Mesendoderm (in vitro differentiated cells): ENCODE measurements at places on chromosomes 7 and 10.
A peak's percentile ranks its signal among the peaks of the same experiment; 100 is the strongest.

DNA sequence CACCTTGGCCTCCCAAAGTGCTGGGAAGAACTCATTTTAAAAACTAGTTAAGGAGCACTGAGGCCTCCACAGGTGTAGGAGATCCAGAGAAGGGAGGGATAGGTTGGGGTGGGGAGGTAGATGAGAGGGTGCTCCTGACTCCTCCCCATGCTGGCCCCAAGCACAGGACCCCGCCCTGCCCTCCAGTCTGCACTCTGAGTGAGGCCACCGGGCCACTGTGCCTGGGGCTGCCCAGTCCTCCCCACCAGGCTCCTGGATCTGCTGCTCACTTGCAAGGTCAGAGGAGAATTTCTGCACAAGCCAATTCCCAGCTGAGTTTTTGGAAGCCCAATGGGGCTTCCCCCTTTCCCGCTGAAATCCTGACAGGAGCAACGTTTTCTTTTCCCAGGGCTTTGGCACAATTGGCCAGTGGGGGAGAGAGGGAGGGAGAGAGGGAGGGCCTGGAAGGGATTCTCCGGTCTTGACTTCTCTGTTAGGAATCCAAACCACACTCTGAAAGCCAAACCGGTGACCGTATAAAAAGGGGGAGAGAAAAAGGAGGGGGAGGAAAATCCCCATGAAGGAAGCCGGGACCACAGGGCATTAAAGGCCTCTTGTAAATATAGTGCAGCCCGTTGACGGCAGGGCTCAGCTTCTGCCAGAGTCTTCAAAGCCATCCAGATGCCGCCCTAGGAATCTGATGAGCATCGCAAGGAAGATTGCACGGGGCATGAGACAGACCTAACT lies 116.2 kb downstream of the SH3PXD2A start:
- peak; percentile 84 for DNase-seq

- DNase-seq: no peak
Measured at GRCh38 chr10:77711683-77712049, 74.1 kb upstream of the KCNMA1 start.

DNA sequence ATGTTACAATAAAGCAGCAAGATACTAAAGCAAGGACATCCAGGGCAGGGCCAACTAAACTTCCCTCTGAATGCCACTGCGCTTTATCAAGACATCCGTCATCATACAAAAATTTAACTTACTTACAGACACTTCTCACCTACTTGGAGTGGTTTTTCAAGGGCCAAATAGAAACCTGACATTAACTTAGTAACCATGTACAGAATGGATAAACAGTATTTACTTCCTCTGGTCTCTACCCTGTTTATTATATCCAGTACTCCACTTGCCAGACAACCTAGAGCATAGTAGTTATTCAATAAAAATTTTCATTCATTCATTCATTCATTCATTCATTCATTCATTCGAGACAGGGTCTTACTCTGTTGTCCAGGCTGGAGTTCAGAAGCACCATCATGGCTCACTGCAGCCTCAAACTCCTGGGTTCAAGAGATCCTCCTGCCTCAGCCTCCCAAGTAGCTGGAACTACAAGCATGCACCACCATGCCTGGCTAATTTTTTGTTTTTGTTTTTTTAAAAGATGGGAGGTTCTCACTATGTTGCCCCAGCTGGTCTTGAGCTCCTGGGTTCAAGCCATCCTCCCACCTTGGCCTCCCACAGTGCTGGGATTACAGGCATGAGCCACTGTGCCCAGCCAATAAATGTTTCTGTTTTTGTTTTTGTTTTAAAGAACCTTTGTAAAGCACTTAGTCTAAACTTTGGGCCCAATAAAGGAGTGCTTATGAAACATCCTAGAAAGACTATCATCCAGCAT lies 19.0 kb downstream of the SMURF1 start:
- no peak for DNase-seq

GRCh38 chr7:3882782-3883181 lies 581.7 kb downstream of the SDK1 start:
- no peak for DNase-seq

DNA sequence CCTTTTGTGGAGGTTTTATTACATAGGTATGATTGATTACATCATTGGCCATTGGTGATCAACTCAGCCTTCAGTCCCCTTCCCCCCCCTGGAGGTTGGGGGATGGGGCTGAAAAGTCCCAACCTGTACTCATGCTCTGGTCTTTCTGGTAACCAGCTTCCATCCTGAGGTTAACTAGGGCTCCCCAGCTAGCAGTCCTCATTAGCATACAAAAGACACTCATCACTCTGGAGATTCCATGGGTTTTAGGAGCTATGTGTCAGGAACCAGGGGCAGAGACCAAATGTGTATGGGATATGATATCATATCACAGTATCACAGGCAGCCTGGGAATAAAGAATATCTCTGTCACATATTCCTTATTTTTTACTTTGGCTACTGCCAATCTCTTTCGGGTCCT lies 13.6 kb downstream of the CCSER2 start:
- DNase-seq: peak; percentile 90

- peak; percentile 2 for DNase-seq
Measured at GRCh38 chr10:25026463-25026862, 10.1 kb downstream of the THNSL1 start.

- no peak for DNase-seq
Measured at GRCh38 chr10:79351332-79351731, 4.1 kb downstream of the PPIF start.

GRCh38 chr7:138822867-138823535 lies 25.0 kb upstream of the ATP6V0A4 start:
- DNase-seq: no peak

DNA sequence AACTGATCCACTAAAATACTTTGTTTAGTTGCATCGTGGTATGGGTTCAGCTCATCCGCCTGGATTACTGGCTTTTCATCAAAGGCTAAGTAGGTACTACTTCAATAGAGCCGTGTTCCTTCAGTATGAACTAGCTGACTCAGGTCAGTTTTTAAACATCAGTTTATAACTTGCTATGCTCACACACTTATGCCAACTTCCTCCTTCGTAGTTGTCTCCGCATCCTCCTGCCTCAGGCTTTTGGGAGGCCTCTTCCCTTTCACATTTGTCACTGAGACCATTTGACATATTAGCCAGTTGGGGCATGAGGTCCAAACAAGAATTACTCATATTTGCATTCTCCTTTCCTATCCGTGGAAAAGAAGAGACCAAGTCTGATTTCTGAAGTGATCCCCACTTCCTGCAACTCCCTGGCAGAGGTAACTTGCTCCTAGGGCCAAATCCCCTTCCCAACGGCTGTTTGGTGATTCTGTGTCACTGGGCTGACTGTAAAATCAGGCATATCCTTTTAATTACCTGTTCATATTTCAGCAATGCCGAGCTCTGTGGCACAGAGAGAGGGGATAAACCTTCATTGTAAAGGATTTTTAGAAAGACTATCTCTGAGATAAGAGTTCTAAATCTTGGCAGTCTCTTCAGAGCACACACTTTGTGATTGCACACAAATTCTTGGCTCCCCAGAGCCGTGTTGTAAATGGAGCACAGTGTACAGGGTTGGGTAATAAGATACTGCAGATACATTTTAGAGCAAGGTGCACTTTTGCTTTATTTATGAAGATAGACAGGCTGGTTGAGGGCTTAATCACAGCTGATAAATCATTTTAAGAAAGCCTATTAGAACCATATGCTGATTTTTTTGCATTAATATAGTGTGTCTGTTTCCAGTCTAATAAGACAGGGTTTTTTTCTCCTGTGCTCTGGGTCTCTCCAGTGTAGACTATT lies 108.0 kb downstream of the CREB5 start:
- DNase-seq: no peak

DNA sequence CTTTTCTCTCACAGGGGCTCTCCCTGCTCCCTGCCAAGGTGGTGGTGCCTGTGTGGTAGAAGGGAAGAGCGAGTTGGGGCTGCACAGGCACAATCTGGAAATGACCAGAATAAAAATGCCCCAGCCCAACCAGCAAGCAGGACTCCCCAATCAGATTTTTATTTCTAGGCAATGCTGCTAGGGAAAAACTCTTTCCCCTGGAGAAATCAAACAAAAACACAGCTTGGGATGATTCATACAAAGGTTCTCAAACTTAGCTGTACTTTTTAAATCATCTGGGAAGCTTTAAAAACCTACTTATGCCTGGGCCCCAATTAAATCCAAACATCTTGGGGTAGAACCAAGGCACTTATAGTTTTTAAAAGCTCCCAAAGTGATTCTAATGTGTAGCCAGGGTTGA lies 243.2 kb downstream of the HTR7 start:
- no peak for DNase-seq

DNA sequence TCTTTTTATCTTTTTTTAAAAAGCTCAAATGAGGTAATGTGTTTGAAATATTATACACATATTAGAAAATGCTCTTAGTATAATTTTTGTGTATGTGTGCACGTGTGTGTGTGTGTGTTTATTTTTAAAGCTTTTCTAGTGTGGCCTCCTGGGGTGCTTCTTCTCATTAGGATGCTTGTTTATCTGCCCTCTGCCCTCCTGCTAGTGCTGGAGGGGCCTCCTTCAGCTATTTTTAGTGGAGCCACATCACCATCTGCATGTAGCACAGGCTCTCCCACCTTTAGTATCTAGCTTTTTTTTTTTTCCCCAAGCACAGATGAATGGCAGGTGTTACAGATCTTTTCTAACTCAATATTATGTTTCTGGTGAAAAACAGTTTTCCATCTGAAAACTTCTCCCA lies 155.7 kb upstream of the TMEM229A start:
- DNase-seq: no peak

GRCh38 chr10:112914288-112914952 lies 35.6 kb upstream of the TCF7L2 start:
- no peak for DNase-seq

- DNase-seq: no peak
Measured at GRCh38 chr10:104457543-104457828, 103.9 kb downstream of the CFAP58 start.

GRCh38 chr10:75597773-75598440 lies 166.5 kb downstream of the LRMDA start:
- DNase-seq: no peak

DNA sequence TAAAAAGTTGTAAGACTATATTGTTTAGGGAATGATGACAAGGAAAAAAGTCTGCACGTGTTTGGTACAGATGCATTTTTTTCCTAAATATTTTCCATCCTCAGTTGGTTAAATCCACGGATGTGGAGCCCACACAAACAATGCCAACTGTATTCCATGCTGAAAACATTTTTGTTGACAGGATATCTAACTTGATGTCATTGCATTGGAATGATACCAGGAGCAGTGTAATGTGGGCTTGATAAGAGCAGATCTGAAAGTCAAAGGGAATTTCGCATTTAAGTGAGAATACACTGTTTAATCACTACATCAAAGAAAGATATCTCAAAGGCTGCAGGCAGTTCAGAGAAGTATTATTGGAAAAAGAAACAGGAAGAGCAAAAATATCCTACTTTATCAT lies 49.5 kb upstream of the TMEM140 start:
- DNase-seq: peak; percentile 85

DNA sequence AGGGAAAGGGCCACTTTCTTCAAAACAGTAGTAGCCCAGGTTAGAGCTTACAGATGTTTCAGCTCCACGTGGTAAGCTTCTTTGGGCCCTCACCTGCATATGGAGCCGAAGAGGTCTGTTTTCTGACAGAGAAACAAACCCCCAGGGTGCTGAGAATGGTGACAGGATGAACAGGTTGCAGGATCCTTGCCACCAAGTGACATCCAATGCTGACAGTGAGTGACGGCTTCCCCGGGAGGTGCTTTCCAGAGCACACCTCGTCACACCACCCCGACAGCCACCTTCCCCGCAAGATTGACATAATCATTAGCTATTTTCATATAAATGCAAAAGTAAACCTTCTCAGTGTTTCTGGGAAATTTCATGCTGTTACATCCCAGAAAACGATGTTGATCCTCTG lies 109.3 kb upstream of the BTBD16 start:
- DNase-seq: no peak

- peak; percentile 61 for DNase-seq
Measured at GRCh38 chr7:147904219-147904576, 686.4 kb upstream of the C7orf33 start.

DNA sequence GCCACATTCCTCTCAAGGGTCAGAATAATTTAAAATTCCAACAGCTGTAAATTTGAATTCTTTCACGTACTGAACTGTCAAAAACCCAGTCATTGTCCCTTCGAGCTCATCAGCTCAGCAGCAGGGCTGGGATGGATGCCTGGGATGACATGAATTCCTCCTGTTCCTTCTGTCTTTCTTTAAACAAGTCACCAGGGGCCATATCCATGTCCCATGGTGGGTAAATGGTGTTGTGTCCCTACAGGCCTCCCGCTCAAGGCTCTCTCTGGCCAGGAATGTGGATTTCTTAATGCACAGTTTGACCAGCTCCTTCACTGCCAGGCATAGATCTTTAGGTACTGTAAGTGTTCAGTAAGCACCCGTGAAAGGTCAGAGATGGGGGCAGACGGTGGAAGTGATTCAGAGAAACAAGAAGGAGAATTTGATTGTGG lies 13.8 kb upstream of the TECPR1 start:
- DNase-seq: peak; percentile 92

GRCh38 chr7:39051279-39051678 lies 73.6 kb downstream of the POU6F2 start:
- no peak for DNase-seq

DNA sequence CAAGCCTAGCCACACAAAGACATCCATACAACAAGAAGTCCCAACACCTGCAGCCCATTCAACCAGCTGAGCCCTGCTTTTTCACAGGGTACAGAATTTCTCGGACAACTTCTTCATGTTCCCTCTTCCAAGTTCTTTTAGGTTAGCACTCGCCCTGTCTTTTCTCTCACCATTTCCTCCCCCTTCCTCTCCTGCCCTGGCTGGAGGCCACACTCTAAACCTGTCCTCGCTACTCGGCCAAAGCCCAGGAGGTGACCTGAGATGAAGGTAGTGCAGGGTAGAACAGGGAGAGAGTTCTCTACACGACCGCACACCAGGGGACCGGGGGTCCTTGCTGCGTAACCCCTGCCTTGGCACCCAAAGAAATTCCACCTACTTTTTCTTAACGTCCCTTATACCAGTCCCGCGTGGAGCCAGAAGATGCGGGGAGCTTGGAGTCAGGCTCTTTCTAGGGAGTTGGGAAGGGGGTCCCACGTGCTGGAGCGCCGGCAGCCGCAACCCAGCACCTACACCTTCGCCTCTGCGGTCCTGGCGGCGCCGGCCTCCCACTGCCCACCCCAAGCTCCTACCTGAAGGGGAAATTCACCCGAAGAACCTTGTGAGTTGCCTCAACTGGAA lies 16.0 kb upstream of the DLX6 start:
- peak; percentile 59 for DNase-seq

DNA sequence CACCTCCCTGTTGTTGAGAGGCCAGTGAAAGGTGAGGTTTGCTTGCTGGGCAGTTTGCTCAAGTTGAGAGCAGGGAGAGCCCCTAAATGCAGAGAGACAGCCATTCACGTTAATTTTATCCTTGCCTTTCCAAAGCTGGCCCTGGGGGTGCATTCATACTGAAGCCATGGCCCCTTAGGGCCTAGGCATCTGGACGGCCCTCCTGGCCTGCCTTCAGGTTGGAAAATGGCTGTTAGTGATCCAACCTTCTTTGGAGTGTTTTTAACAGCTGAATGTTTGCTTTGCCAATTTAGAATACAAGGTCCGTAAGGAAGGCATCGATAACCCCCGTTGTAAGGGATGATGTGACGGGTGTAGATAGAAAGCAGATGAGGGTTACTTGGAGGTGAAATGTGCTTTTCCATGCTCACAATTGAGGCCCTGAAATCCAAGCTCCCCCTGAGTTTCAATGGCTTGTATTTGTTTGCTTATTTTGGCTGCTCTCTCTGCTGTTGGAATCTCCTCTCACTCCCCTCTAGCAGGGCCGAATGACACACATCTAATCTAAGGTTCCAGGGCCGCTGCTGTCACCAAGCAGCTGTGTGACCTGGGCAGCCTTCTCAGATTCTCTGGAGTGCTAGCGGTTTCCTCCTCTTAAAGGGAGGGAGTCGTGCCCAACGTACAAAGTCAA lies 171.6 kb upstream of the MKI67 start:
- DNase-seq: no peak
